ENCODE measurements at places on chromosomes 4 and X.

DNA sequence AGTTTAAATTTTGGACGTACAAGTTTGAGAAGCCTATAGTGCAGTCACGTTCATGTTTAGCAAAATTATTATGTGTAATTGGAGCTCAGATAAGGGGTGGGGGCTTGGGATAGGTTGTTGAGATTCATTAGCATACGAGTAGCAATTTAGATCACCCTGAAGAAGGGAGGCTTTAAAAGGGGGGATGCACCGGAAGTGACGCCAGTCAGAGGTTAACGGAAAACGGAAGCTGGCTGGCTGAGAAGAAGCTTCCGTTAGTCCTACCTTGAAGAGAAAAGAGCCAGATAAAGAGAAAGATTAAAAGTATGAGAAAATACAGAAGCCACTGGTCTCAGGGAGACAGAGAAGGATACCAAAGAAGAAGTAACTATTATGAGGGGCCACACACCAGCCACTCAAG, 1.1 kb upstream of the NXT2 start:
- DNase-seq = no peak

GRCh38 chrX:12955882-12956703, 18.8 kb upstream of the TMSB4X start:
- DNase-seq = no peak

- DNase-seq = no peak
Observed at GRCh38 chr4:80113615-80114014, 40.6 kb upstream of the ANTXR2 start.

DNA sequence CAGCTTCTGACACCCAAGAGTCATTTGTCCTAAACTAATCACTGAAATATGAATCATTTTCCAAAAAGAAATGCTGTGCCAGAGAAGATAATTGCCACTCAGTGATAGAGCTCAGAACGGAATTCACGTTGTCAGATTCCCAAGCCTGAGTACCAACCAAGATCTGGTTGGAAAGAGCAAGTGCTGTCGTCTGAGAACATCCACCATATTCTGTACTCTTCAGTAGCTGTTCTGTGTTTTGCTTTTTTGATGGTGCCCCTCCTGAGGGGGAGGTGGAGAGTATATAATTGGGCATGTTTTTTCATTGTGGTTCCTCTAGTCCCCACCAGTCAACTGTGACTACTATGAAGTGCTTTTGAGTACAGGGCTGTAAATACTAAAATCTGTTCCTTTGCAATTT, 13.2 kb downstream of the RUFY3 start:
- DNase-seq = no peak

DNA sequence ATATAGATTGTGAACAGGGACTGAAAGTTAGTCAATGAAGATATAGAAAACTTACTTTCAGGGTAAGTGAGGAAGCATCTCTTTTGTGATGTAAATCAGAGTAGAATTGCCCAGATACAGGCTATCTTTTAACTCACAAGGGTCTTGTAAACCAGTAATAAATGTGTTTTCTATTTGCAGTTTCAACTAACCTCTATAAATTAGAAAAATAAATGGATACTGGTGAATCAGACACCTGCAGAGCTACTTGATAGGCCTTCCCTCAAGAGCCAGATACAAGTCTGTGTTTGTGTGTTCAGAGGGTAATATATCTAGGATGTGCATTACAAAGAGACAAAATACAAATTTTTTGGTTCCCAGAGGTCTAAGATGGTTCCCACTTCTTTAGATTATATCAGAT, 82.9 kb downstream of the DCLK2 start:
- DNase-seq = no peak

DNA sequence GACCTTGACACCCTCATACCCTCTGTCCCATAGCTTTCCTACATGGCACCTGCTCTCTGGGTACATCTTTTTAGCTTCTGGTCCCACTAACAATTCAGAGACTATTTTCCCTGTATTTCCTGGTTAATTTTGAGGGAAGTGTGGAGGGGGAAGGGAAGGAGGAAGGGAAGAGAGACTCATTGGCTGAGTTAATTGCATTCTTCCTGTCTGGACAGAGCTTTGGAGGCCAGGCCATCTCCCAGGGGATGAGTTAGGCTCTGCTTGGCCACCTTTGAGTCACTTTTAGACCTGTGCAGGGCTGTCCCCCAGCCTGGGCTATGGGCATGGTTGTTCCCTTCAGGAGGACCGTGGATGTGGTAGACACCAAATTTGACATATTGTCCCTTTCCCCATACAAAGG, 167.9 kb upstream of the PGRMC2 start:
- DNase-seq = no peak

GRCh38 chr4:1200425-1201035, 28.1 kb upstream of the SPON2 start:
- no peak for DNase-seq

- no peak for DNase-seq
Observed at GRCh38 chr4:80462621-80463091, 127.1 kb downstream of the CFAP299 start.

DNA sequence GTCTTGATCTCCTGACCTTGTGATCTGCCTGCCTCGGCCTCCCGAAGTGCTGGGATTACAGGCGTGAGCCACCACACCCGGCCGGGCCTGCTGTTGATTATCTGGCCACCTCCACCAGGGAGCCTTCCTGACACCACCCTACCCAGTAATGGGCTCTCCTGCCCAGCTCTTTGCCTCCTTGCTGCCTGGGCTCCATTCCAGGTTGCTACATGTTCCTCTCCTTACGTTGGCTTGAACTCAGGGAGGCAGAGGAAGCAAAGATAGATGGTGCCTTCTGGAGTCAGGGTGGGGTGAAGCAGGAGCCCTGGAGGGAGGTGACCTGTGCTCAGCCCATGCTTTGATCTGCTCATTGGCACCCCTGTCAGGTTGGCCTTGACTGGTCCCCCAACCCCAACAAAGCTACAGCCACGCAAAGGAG, 26.3 kb downstream of the FLNA start:
- DNase-seq = no peak

DNA sequence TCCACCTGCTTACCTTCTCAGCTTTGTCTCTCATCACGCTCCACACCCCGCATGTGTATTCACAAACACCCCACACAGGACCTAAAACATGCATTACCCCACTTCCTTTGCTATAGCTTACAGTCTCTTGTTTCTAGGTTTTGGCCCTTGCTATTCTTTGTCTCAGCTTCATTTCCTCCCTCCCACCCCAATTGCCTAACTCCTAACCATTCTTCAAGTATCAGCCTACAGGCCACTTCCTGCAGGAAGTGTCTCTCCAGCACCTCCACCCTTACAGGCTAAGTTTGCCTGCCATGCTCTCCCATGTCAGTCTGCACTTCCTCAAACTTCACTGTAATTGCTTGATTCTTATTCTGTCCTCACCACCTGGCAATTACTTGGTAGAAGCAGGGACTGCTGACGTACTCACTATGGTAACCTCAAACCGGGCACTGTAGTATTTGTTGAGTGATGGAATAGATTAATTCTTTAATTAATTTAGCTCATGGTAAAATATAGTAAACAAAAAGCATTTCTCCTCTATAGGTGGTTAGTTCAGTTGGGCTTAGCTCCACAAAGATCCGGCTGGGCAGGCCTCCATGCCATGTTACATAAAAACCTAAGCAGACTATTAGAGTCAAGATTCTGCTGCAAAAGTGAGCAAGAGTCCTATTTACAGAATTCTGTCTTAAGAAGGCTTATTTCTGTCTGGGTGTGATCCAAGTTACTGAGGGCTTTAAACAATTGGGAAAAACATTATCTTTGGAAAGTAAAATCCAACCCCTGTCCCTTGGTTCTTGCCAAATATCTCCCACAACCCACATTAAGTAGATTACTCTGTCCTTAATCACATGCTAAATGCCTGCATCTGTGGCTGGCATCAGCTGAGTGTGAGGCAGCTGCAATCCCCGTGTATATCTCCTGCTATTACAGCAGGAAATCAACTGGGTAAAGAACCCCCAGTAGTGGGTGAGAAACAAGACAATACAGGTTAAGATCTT, 124.7 kb upstream of the CPEB2 start:
- DNase-seq = no peak
